ENCODE measurements at places on chromosomes 12 and 14.

DNA sequence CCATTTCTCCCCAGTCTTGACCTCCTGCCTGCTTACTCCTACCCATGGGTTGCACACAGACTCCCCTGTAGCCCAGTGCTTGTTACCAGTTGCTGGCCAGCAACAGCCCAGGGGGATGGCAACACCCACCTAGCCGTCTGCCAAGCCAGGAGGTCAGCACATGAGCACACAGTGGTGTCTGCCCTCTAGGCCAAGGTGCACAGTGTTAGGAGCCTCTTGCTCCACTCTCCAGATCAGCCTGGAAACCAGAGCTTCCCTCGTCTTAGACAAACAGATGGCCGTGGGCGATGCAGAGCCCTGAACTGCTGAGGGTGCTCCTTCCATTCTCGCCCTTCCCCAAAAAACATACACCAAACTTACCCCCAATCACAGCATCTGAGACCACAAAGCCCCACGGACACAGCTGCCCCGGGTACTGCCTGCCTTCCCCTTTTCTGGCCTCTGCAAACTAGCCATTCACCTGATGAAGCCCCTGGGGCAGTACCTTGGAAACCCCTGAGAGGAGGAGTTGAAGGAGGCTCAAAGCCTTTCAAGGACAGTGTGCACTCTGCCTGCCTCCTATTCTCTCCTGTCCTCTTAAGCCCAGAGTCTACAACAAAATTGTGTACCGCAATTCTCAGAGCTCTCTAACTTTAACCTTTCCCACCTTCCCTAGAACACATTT, 1.0 kb upstream of the GPD1 start:
- DNase-seq = no peak

- DNase-seq = no peak
Measured at GRCh38 chr12:111777345-111778045, 10.8 kb downstream of the ALDH2 start.

DNA sequence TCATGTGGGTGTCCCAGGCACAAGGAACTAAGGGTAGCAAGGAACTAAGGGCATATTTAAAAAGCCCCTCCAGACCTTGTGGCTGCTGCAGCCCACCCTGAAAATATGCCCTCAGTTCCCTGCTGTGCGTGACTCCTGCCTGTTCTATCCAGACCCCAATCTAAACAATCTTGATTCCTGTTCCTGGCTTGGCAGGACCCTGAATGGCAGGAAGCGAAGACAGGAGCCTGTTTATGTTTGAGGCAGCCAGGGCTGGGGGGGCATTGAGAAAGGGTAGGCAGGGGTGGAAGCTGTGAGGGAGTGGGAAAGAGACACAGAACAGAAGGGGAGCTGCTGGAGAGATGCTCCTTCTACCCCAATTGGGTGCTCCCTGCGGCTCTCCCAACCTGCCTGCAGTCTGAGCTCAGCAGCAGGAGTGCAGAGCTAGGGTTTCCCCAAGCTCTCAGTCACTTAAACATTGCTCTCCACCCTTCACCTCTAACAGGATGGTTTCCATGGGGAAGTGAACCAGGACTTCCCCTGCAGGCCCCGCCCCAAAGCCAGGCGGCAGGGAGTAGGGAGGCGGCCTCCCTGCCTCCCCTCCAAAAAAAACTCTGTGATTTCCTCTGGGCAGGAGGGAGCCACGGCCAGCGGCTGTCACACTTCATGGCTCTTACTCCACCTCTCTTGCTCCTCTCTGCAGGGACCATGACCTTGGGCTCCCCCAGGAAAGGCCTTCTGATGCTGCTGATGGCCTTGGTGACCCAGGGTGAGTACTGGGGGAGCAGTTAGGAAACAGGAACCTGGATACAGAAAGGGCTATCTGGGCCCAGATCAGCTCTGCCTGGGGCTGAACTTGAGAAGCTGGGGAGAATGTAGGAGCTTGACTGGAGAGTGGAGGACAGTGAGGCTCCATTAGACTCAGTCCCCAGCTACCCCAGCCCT, 4.7 kb downstream of the ACVRL1 start:
- DNase-seq = no peak

DNA sequence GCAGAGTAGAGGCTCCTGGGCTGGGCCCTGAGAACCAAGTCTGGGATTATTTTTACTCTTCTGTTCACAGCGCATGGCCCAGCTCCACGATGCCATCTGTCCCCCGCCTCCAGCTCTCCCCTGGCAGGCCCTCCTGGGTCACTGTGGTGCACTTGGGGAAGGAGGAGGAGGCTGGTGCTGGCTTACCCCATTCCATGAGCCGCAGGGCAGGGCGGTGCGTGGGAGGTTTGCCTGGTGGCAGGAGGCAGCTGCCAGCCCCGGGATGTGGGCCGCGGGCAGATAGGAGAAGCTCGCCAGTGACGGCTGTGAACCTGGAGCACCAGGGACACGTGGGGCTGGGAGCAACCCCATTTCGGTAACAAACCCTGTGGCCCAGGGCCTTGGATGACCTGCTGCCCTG, 23.2 kb downstream of the TEAD4 start:
- DNase-seq = no peak

- DNase-seq = no peak
Measured at GRCh38 chr12:105220150-105220928, 15.6 kb downstream of the APPL2 start.

- DNase-seq = no peak
Measured at GRCh38 chr14:81192594-81192993, 28.2 kb downstream of the GTF2A1 start.

Data from spinal cord (tissue), 10 donors.